ENCODE measurements at places on chromosomes 6 and 20.
A peak's percentile ranks its signal among the peaks of the same experiment; 100 is the strongest.

- no peak for DNase-seq
Observed at GRCh38 chr20:44819936-44820335, 9.6 kb upstream of the RIMS4 start.

DNA sequence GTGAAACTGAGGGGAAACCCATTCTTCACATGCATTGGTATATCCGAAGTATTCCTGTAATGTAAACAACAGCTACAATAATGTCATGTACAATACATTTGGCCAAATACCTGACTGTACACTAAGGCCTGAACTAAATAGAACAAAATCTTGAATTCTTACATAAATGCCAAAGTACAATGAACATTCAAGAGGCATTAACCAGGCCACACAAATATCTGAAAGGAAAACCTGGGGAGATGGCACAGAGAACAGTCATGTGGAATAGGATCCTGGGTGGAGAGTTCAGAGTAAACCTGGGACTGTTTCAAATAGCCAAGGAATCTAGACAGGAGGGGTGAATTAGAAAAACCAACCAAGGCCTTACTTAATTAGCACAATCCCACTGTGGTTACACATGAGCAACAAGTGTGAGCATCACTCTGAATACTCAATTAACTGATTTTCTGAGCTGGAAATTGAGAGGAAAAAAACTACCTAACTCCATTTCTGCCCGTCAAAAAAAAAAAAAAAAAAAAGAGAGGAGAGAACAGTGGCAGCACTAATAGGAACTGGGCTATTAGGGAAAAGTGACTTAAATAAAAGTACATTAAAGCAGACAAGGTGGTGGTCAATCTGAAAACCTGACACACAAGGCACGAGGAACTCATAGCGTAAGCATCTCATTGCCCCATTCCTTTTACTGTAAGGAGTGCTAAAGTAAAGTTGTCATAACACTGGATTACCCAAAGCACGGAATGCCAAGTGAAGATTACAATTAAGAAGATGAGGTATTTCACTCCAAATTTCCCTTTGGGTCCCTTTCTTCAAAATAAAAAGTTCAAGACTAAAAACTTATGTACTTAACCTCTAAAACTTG lies 10.9 kb downstream of the SNX5 start:
- DNase-seq, result no peak

- no peak for DNase-seq
Observed at GRCh38 chr6:143187238-143187923, 126.7 kb downstream of the AIG1 start.

- no peak for DNase-seq
Observed at GRCh38 chr6:46882645-46883044, 39.1 kb downstream of the ADGRF5 start.

GRCh38 chr6:155158030-155158843 lies 105.6 kb upstream of the CLDN20 start:
- DNase-seq, result no peak

- DNase-seq, result no peak
Observed at GRCh38 chr20:44019638-44020335, 105.1 kb downstream of the TOX2 start.

GRCh38 chr6:143505537-143505936 lies 6.0 kb downstream of the FUCA2 start:
- peak; percentile 22 for DNase-seq

DNA sequence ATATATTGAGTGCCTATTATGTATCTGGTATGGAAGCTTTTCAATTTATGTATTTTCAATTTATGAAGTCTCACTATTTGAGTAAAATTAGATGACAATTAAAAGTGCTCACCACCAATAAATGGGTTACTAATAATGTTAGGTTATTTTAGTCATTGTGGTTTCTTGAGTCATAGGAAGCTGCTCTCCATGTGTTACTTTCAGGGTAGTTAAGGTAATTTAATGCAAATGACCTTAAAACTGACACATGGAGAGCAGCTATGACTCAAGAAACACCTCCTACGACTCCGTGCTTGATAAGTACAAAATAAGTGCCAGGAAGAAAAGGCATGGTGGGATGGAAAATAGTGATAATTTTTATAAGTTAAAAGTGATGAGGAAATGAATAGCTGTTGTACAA lies 16.5 kb upstream of the TINAG start:
- no peak for DNase-seq

DNA sequence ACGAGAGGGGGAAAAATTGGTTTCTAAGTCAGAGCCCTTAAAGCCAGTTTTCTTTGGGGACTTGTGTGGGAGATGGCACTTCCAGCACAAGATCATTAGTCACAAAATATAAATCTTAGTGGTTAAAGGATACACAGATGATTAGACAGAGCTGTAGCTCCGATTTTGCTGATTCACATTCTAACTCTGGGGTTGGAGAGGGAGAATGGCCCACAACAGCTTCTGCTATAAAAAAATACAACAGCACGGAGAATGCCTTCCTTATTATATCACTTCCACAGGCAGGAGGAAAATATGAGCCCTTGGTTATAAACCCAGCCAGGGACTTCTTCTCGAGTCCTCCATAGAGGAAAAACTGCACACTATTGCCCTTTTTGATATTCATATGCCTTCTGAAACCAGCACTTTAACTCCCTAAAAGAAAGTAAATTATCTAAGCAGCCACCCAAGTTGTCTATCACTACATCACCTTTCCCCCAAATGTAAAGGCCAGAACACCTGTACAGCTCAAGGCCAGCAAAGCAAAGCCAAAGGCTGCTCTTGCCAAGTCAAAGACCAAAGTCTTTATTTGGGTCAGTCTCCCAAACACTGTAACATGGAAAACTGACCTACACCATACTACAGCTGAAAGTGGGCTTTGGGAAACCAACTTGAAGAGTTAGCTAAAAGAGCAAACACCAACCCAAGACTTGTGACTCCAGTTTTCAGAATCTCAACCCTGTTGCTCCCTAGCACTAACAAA lies 10.4 kb downstream of the MRPL14 start:
- DNase-seq, result no peak

- no peak for DNase-seq
Observed at GRCh38 chr6:88626460-88626859, 337.0 kb downstream of the RNGTT start.

- no peak for DNase-seq
Observed at GRCh38 chr20:48384147-48384818, 443.5 kb downstream of the PREX1 start.

GRCh38 chr6:89368999-89369398 lies 16.5 kb upstream of the UBE2J1 start:
- DNase-seq, result no peak

- no peak for DNase-seq
Observed at GRCh38 chr6:45816674-45817297, 198.9 kb downstream of the CLIC5 start.

- DNase-seq, result no peak
Observed at GRCh38 chr6:26180346-26180745, 93.1 kb downstream of the HFE start.

GRCh38 chr6:127924031-127924430 lies 23.2 kb upstream of the THEMIS start:
- no peak for DNase-seq

DNA sequence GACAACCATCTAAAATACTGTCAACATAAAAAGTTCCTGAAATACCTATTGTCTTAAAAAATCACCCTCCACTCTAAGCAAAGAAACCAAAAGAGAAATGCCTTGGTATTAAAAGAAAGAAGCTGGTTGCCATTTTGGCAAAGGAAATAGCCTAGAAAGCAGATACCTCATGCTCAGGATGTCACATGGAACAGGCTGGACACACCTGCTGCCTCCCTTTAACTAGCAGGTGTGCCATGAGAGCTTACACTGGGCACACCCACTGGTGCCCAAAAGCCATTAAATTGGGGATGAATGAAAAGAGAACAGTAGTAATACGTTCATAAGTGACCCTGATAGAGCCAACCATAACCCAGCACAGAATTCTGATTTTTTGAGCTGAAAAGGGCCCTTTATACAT lies 1.5 kb downstream of the SLC23A2 start:
- no peak for DNase-seq

DNA sequence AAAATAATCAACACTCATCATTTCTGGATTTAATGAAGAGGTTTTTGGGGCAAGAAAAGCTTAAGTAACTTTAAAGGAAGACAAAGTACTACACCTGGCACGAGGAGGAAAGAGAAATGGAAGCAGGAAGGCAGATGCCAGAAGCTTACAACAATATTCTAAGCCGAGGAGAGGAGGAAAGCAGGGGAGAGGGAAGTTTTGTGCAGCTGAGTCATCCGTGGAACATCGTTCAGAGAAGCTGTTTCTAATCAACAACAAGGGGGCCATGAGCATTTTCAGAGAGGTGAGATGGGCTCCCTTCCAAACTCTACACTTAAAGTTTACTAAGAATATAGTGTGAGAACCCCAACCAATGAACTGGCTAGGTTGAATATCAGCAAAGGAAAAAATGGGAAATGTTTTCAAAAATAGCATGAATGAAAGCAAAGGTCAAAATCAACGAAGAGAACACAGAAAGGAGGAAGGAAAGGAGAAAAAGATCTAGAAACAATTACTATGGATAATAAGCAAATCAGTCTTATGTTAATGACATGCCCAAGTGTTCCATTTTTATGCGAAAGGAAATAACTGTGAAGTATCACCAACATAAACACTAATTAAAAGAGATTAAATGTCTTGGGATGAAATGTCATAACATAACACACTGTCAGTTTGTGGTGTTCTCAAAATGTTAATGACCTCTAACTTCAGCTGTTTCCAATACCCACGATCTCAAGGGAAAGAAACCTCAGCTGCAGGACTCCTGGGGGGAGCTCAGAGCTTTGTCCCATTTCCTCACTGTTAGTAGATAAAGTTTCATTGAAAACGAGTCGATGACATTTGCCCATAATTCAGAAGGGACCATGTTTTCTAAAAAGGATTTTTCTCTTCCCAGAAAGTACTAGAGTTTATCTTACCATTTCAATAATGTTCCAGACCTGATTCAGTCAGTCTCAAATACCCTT lies 203.4 kb upstream of the STXBP5 start:
- DNase-seq, result no peak

GRCh38 chr6:122604676-122605075 lies 5.5 kb upstream of the PKIB start:
- no peak for DNase-seq

- no peak for DNase-seq
Observed at GRCh38 chr6:153099636-153100035, 31.4 kb downstream of the RGS17 start.

GRCh38 chr6:134938896-134939295 lies 11.0 kb downstream of the ALDH8A1 start:
- peak; percentile 6 for DNase-seq

GRCh38 chr20:62409931-62410745 lies 3.1 kb upstream of the CABLES2 start:
- peak; percentile 28 for DNase-seq

- DNase-seq, result no peak
Observed at GRCh38 chr20:4787069-4787468, 65.4 kb downstream of the PRND start.

DNA sequence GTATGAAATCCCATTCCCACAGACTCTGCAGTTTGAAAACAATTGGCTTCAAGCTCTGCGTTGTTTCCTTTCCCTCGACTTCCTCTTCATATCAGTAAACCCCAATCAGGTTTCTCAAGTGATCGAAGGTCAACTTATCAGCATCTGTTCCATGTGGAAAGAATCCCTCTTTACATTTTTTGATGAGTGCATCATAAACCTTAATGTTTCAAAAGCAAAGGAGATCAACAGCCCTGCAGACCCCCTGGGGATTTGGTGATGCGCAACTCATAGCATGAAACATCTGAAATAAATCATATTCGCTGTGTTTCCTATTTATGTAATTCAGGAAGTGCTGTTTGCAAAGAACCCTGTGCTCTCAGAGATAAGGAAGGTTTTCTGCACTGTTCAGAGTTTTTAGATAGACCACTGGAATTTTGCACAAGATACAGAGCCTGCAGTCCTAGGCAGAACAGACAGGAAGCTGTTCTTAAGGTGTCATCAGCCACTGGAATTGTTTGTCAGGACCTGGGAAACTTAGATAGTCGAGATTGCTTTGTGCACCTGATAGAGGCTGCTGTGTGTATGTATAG lies 216.0 kb downstream of the HIVEP2 start:
- DNase-seq, result no peak

GRCh38 chr6:73388433-73388799 lies 6.2 kb upstream of the DDX43 start:
- no peak for DNase-seq

- no peak for DNase-seq
Observed at GRCh38 chr6:145017516-145017915, 717.8 kb downstream of the EPM2A start.

DNA sequence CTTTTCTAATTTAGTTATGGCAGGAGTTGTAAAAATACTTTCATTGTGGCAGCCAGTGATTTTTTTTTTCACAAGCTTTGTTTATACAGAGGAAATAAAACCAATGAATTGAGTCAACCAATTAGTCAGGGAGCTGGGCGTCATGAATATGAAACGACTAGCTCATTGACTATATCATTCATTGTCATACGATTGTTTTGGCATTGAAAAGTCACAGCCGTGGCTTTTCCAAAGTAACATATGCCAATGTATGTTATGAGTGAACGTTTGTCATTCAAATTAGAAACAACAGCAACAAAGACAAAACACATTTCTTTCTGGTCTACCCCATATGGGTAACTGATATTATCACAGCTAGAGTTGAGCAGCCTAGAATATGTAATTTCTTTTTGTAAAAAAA lies 810.6 kb downstream of the EPHA7 start:
- DNase-seq, result no peak

DNA sequence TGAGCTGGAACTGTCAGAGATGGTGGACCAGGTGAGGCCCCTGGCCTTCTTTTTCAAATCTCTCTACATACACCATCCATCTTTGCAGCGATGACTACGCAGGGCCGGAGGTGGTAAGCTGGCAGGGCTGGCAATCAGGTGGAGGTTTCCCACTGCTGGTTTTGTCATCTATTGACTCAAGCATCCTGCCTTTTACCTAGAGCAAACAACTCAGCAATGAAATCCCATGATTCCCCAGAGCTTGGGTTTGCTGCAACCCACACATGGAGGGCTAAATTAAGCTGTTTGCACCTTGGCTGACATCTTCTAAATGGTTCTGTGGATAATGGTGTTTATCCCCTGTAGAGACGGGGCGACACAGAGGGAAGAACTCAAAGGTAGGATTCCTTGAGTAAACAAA lies 170.2 kb downstream of the SCP2D1 start:
- no peak for DNase-seq

- peak; percentile 81 for DNase-seq
Observed at GRCh38 chr6:31597006-31597405, 4.2 kb upstream of the NCR3 start.

- DNase-seq, result no peak
Observed at GRCh38 chr20:63896264-63897105, 1.6 kb downstream of the DNAJC5 start.

GRCh38 chr6:159038914-159039884 lies 5.6 kb downstream of the TAGAP start:
- DNase-seq, result peak; percentile 65

GRCh38 chr20:32435449-32436107 lies 77.4 kb downstream of the ASXL1 start:
- DNase-seq, result no peak

- no peak for DNase-seq
Observed at GRCh38 chr6:74282143-74282689, 586.2 kb downstream of the CD109 start.

- no peak for DNase-seq
Observed at GRCh38 chr6:2028457-2029038, 216.9 kb downstream of the GMDS start.
